Inflammatory macrophage treated with lipopolysaccharide for 1 hour (primary cell): ENCODE measurements at places on chromosomes 12 and 14.
A peak's percentile ranks its signal among the peaks of the same experiment; 100 is the strongest.

DNA sequence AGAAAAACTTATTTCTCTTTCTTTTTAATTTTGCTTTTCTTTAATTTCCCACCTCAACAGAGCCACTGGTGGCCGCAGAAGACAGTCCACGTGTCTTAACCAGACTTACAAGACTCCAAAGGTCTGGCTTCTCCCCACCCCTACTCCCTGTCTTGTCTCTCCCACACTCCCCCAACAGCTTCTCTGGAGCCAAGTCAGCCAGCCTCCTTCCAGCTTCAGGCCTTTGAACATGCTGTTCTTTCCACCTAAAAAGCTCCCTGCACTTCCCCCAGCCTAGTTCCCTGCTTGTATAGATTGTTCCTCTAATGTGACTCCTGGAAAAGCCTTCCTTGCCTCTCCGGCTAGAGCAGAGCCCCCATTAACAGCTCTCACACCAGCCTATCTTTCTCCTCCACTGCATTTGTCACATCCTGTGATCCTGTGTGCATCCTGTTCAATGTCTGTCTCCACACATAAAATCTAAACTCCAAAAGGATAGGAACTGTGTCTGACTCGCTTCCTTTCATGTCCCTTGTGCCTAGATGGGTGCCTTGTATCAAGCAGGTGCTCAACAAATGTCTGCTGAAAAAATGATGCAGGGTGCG lies 7.8 kb upstream of the DYNLL1 start:
- no peak for DNase-seq

DNA sequence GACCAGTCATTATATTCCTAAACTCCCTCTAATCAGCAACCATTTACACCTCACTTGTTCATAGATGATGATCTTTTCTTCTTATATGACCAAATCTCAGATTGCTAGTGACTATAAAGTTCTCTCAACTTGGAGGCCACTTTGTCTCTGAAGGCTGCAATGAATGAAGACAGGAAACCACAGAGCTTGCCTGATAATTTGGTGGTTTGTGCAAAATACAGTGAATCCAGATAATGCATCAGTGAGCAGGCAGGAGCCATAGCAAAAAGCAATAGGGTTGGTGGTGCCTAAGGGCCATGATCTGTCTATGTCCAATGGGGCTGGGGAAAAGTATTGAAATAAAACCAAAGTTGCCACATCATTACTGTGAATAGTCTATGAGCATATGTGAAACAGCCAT lies 123.8 kb upstream of the LRFN5 start:
- no peak for DNase-seq

DNA sequence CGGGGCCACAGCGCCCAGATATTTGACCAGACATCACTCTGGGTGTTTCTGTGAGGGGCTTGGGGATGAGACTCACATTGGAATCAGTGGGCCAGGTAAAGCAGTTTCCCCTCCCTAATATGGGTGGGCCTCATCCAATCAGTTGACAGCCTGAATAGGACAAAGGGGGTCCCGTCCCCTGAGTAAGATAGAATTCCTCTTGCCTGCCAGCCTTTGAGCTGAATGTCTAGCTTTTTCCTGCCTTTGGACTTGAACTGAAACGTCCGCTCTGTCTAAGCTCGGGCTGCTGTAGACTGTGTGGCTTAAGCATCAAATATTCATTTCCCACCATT lies 88.8 kb upstream of the DIO3 start:
- DNase-seq = no peak

DNA sequence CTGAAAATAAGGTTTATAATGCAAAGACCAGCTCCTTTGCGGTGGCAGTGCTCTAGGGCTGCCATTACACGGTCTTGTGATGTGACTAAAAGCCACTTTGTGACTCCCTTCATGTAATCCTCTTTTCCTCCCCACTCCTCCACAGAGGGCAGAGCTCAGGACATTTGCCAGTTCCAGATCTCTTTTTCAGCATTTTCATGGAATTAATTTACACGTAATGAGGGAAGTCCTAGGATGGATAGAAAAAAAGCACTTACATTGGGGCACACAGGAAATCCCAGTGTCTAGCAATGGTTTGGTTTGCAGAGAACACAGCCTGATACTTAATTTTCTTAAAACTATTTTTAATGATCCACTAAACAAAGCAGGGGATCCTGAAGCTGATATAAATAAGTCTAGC lies 17.5 kb upstream of the ATF1 start:
- peak; percentile 55 for DNase-seq

DNA sequence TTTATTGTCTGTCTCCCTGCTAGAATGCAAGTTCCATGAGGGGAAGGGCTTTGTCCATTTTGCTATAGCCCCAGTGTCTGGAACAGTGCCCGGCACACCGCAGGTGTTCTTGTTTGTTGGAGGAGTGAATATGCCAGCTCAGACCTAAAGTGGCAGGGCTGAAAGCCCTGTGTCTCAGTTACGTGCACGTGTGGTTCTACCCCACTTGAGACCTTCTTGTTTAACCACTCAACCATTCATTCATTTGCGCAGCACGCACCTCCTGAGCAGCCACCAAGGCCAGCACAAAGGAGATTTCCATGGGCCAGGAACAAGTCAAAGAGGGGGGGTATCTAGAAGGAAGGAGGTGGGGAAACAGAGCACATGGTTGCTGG lies 338.0 kb upstream of the FKBP4 start:
- no peak for DNase-seq
